ENCODE measurements at places on chromosomes 11 and 22.

GRCh38 chr11:9172389-9172788 is 81.0 kb upstream of the SCUBE2 start:
- no peak for DNase-seq

GRCh38 chr22:16847271-16847670 is 22.1 kb upstream of the XKR3 start:
- DNase-seq = no peak

- DNase-seq = no peak
Measured at GRCh38 chr11:69645801-69646492, 5.0 kb downstream of the CCND1 start.

DNA sequence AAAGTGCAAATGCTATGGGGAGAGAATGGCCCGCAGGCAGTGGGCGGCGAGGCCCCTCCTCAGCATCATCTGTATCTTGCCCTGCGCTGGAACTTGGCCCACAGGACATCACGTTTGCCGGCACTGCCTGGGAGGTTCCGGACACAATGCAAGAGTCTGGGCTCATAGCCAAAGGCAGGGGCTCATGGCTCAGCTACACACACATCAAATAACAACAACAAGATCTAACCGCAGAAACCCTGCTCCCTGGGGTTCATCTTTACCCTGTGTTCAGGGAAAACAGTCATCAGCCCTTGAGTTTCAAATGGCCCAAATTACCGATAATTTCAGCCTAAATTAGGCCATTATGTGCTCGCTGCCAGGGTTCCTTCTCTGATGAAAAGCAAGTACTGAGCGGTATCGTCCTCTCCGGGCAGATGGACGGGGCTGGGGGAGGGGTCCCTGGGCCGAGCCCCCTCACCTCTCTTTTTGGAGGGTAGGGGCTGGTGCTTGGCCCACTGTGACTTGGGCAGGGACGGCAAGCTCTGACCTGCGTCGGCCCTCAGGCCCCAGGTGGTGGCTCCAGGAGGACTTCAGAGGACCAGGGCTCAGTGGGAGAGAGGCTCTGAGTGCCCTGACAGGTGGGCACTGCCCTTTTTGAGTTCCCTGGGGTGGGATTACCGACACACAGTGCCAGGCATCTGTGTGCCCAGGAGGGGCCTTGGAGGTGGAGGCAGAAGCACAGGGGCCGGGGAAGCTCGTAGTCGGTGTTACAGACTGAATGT is 25.0 kb upstream of the GAL start:
- DNase-seq = no peak

GRCh38 chr11:10225553-10225952 is 68.5 kb downstream of the SBF2 start:
- no peak for DNase-seq

GRCh38 chr11:83031127-83031526 is 40.6 kb downstream of the RAB30 start:
- DNase-seq = no peak

- DNase-seq = no peak
Measured at GRCh38 chr22:30860176-30861105, 108.1 kb downstream of the MORC2 start.

DNA sequence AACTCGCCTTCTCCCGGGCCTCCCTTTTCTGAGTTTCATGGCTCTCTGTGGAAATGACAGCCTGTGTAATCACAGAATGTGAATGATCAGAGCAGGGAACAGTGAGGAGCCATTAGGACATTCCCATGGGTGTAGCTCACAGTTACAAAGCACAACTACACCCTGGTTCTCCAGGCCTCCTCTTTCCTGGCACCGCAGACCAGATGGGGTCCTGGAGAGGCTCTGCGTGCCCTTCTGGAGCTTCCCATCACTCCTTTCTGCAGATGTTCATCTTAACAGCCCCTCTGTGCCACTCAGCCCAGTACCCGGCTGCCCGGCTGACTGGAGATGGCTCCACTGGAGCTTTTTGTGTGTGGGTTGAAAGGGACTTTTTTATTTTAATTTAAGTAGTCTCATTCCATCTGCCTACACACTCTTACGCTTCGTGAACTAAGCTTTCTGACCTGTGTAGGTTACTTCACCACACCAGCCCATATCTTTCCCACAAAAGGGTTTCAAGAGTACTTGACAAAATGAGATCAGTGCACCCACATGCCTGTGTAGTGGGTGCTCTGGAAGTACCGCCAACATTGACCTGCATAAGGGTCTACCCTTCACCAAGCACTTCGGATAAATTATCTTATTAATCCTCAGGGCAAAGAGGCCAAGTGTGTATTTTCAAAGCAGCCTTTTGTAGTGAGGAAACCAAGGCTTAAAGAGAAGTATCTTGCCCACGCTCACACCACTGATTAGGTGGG is 29.8 kb downstream of the SREBF2 start:
- peak; percentile 45 for DNase-seq

DNA sequence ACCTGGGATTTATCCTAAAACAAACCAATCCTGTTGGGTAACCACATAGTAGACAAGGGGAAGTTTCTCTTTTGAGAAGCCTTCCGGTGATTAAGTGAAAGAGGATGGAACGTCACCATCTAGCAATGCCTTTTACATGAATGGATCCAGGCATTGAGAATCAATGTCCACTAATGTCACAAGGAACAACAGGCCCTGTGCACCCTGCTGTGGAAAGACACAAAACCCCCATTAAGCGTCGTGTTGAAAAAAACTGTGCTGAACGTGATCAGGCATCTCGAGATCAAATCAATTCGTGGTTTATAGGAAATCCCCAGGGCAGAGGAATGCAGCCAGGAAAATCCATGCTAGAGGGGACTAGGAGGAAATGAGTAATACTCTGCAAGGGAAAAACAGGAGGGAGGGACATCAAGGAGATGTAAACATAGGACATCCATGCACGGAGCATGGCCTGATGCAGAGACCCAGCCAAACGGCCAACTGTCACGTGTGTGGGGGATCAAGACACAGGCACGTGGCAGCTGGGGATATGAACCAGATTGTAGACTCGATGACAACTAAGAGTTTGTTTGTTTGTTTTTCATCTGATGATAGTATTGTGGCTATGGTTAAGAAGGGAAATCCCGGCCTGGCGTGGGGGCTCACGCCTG is 38.6 kb upstream of the CARS1 start:
- DNase-seq = no peak

DNA sequence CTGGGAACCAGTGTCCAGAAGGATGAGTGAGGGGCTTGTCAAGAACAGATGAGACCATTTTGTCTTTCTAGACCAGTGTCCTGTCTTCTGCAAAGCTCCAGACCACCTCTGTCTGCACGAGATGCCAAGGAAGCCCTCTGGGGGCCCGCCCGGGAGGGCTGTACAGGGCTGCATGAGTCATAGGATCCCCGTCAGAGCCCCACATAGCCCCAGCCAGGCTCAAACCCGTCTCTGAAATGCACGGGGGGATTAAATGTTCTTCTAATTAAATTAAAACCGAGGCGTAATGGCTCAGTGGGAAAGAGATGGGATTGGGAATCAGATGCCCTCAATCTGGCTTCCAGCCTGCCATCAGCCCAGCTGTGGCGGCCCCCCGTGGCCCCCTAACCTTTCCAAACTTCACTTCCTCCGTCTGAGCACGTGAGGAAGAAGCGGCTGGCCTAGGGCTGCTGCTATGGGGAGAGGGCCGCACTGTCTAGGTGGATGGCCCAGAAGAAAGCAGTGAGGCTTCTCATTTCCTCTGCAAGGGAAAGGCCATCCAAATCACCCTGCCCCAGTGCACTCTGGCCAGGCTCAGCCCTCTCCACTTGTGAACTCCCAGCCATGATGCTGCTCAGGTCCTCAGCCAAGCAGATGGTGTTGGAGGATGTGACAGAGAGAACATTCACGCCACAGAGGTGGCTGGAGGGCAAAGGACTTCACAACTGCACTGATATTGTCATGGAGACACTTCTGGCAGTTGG is 32.8 kb downstream of the KCNQ1OT1 start:
- no peak for DNase-seq

GRCh38 chr11:65862941-65863888 is 3.0 kb downstream of the MUS81 start:
- DNase-seq = no peak

GRCh38 chr22:31947296-31947695 is 3.0 kb downstream of the YWHAH start:
- DNase-seq = no peak

GRCh38 chr22:37154925-37155712 is 5.4 kb upstream of the IL2RB start:
- no peak for DNase-seq

DNA sequence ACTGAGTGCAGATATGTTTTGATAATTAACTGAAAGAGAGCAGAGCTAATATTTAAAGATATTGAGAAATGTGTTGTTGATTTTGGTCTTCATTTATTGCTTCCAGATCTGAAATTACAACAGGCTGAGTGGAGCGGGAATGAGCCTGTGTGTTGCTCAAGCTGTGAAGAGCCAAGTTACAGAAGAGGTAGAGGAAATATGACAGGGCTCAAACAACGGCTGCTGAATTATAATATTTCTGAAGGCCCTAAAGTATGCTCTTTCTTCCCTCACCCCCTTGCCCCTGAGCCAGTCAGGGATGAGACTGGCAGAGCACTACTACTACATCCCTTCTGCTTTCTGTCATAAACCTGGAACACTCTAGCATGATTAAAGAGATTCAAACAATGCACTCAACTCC is 115.6 kb downstream of the FANCF start:
- DNase-seq = no peak

DNA sequence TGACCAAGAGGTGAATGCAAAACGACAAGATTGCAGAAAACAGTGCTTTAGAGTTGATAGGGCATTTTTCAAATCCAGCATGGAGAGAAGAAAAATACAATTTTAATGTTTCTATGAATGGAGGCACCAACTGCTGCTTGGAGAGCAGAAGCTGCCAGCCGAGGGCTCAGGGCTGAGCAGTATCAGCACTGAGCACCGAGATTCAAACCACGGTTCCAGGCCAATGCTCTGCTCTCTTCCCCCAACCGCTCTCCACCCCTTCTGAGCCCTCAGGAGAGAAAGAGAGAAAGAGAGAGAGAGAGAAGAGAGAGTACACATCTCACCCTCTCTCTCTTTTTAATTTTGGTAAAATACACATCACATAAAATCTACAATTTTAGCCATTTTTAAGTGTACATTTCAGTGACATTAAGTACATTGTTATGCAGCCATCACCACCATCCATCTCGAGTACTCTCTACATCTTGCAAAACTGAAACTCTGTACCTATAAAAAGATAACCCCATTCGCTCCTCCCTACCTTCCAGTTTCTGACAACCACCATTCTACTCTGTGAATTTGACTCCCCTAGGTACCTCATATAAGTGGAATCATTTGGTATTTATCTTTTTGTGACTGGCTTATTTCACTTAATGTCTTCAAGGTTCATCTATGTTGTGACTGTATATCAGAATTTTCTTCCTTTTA is 333.3 kb downstream of the MIAT start:
- no peak for DNase-seq

- no peak for DNase-seq
Measured at GRCh38 chr22:35749808-35750207, 32.1 kb downstream of the APOL5 start.

DNA sequence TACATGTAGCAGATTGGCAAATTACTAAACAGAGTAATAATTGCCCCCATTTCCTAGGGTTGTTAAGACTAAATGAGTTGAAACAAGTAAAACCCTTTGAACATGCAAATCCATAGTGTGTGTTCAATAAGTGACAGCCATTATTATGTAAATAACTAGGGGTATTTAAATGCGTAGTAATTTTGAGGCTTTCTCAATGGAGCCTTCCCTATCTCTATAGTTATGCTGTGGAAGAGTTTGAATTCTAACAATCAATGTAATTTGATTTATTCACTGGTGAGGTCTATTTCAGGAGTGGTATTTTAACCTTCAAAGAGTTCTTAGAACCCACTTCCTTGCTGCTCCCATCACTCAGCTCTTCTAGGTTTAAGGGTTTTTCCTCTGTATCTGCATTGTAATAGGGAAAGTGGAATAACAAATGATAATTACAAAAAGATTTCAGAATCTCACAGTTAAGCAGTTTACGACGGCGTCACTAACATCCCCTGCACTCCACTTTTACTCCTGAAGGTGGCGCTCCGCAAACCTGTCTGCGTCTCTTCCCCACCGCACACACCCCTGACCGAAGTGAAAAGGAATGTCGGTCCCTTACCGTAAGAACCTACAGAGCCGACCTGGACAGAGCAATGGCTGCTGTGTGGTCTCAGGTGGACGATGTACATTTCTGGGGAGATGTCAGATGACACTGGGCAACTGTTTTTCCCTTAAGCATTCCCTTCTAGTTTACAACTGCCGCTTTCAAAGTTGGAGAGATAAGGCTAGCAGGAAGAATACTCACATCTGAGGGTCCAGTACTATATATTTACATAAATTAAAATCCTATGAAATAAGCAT is 80.8 kb downstream of the ZC3H12C start:
- DNase-seq = peak; percentile 36

DNA sequence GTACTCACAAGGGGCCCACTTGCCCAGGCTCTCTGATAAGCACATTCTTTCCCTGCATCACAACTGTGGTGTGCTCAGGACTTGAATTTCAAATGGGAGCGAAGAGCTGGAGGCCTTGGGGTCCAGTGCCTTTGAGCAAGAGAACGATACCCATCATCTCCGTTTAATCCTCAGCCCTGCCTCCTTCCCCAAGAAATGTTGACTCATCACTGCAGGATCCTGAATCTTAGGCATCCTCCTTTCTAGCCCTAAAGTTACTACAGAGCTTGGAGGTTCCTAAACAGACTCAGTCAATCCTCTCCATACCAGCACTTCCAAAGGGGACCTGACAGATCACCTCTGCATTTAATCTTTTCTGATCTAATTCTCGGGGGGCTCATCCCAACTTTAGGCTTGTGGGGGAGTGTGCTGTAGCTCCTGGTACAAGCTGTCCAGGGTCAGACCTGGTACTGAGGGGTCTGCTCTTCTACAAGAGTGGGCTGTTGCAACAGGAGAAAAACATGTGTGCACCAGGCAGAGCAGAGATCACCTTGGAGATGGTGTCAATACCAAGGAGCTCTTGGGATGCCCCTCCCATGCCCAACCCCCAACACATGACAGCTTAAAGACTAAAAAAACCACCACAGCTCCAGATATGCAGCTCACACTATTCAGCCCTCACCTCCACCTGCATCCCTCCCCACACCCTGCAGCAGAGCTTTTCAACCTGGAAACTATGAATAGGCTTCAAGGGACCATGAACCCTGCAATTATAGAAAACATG is 3.9 kb upstream of the PRG2 start:
- no peak for DNase-seq

- no peak for DNase-seq
Measured at GRCh38 chr11:44780940-44781631, 54.3 kb downstream of the TSPAN18 start.

DNA sequence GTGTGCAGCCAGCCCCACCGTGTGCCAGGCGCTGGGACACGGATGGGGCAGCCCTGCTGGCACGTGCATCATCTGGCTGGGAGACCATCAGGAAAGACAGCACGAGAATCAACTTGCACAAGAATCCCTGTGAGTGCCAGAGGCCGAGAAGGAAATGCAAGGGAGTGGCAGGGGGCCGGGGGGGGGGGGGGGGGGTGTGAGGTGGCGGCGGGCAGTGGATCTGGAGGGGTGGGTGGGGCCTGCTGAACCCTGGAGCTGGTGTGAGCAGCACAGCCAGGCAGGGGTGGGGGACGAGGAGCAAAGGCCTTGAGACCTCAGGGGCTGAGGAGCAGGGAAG is 14.0 kb upstream of the FLRT1 start:
- no peak for DNase-seq

All from activated CD4-positive, alpha-beta T cell treated with anti-CD3 and anti-CD28 coated beads for 24 hours (primary cell).